ENCODE measurements at places on chromosomes 2 and 18. TPM values are rescaled to one million over a fixed set of nuclear protein-coding genes. Genes with fewer than 3 reads are reported as not detected.

The ACP1 gene
- total RNA-seq, result 88.4 TPM

The SERPINB12 gene
- total RNA-seq, result not detected

GRCh38 chr18:54030434-54030833 is 194.0 kb downstream of the MBD2 start:
- no peak for DNase-seq

The SCN7A gene
- total RNA-seq, result not detected

GRCh38 chr18:61948846-61949438 is 56.1 kb upstream of the RNF152 start:
- DNase-seq, result no peak

- no peak for DNase-seq
Measured at GRCh38 chr2:207688597-207688996, 22.8 kb upstream of the CCNYL1 start.
